AG09309 (cell line): ENCODE measurements at places on chromosomes 5 and 9.

DNA sequence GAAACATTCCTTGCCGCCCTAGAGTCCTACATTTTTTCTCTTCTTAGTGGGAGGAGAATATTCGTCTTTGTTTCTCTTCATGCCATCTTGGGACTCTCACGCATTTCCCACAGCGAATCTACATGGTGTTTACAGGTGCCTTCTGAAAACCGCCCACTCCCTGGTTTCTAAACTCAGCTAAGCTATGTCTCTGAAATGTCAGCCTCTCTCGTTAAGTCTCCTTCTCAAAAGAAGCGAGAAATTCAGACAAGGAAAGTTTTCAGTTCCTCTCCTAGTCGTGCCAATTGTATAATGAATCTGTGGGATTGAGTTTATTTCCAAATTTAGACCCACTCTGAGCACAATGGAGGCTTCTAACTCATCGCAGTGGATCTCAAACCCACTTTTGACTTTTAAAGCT, 186.8 kb upstream of the NFIB start:
- no peak for DNase-seq

DNA sequence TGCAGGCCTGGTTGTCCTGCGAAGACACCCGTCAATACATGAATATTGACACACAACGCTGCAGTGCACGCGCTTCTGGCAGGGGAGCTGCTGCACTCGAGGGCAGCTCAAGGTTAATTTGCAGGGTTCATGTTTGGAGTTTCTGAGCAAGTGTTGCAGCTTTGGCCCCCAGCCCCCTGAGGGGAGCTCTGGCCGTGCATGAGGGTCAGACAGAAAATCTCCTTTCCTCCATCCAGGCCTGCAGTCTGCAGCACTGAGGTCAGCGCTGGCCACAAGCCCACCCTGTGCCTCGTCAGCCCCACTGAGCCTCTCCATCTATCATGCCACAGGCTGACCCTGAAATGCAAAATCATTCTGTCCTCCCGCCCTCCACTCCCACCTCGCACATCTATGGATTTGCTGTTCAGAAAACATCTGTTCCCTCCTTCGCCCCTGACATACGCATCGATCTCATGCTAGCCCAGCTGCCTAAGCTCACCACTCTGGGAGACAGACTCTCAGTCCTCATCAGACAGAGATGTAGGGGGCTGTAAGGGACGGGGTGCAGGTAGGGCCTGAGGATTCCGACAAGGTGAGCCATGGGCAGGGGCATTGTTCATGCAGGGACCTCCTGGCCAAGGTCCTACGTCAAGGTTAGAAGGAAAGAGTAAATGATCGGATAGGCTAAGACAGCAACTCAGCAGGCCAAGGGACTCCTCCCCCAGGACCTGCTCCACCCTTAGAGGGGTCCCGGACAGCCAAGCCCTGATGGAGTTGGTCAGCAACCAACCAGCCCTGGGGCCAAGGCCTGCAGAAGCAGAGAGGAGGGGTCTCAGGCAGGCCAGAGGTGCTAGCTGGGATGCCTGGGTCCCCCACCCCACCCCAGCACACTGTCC, 125.1 kb downstream of the KCNIP1 start:
- DNase-seq: no peak

GRCh38 chr9:94870793-94871558, 144.5 kb downstream of the AOPEP start:
- DNase-seq: peak; percentile 76

- peak; percentile 77 for DNase-seq
Measured at GRCh38 chr9:121860744-121861143, 209.3 kb downstream of the DAB2IP start.

DNA sequence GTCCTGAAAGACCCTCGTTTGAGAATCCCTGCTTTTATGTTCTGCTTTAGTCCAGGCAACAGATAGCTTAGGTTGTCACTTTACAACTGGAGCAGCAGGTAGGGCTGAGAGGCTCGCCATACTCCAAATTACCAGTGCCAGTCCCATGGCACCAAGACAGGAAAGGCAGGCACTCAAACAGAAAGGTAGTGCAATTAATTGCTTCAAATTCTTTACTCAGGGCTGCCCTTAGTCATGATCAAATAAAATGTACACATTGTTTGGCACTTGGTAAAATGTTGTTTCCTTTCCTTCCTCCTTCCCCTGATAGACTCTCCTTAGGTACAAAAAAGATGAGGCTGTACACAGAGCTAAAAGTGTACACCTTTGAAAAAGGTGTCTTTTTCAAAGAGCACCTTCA, 115.8 kb upstream of the CCDC152 start:
- DNase-seq: no peak

GRCh38 chr5:150540615-150541396, 32.9 kb downstream of the NDST1 start:
- DNase-seq: peak; percentile 86

DNA sequence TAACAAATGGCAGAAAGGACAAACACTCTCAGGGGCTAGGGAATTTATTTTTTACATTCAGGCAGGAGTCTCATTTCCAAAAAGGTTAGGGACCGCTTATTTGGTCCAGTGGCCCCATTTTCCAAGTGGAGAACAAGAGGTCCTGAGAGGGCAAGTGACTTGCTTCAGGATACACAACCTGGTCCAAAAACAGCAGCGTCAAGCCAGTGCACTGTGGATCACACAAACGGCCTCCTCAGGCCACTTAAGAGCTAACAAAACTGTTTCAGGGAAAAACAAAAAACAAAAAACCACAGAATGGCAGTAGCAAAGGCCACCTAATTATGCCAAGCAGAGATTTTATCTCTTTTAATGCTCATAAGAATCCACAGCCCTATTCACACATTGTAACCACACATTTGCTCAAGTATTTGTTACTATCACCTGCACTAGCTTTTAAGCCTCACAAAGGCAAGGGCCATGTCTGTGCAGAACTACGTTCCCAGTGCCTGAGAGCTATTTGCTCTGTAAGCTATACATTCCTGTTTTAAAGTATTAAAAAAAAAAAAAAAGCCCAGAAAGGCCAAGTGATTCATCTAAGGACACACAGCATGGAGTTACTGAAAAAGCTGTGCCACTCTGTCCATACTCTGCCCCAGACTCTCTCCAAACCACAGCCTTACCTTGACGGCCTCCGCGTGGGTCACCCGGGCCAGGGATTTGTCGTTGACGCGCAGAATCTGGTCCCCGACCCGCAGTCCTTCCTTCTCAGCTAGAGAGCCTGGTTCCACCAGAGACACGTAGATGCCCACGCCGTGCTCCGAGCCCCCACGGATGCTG, 1.5 kb downstream of the WHRN start:
- DNase-seq: no peak

GRCh38 chr5:62432621-62433064, 20.1 kb downstream of the IPO11 start:
- no peak for DNase-seq

- DNase-seq: no peak
Measured at GRCh38 chr5:83767409-83767992, 46.8 kb upstream of the HAPLN1 start.

- no peak for DNase-seq
Measured at GRCh38 chr9:130667120-130667435, 2.7 kb downstream of the PRDM12 start.

- no peak for DNase-seq
Measured at GRCh38 chr5:100855295-100855694, 47.8 kb downstream of the ST8SIA4 start.

DNA sequence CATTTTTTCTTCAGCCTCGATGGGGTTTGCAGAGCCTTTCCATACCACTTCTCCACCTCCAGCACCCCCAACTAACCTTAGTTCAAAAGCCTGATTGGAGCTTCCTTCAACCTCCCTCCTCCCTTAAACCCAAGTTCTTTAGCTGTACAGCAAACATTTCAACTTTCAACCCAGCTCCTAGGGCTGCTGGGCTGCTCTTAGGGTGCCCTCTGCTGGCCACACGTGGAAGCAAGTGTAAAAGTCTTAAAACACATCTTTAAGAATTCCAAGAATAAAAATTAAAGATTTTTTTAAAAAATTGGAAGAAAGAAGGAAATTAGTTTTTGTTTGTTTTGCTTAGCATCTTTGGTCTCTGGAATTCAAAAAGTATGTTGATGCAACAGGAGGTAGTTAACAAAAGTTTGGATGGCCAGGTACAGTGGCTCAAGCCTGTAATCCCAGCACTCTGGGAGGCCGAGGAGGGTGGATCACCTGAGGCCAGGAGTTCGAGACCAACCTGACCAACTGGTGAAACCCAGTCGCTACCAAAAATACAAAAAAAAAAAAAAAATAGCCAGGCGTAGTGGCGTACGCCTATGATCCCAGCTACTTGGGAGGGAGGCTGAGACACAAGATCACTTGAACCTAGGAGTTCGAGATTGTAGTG, 15.5 kb upstream of the HSD17B3 start:
- no peak for DNase-seq

DNA sequence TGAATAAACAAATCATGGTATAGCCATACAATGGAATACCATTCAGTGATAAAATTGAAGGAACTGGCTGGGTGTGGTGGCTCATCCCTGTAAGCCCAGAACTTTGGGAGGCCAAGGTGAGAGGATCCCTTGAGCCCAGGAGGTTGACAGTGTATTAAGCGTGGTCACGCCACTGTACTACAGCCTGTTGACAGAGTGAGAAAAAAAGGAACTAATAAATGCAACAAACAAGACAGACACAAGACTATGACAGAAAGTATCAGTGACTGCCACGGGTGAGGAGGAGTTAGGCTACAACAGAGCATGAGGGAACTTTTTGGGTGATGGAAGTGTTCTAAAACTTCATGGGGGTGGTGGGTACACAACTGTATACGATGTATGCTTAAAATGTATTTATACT, 2.2 kb downstream of the FNIP1 start:
- no peak for DNase-seq

- DNase-seq: no peak
Measured at GRCh38 chr5:159092332-159092687, 7.4 kb downstream of the EBF1 start.

GRCh38 chr9:91664663-91665062, 241.0 kb upstream of the NFIL3 start:
- DNase-seq: no peak

DNA sequence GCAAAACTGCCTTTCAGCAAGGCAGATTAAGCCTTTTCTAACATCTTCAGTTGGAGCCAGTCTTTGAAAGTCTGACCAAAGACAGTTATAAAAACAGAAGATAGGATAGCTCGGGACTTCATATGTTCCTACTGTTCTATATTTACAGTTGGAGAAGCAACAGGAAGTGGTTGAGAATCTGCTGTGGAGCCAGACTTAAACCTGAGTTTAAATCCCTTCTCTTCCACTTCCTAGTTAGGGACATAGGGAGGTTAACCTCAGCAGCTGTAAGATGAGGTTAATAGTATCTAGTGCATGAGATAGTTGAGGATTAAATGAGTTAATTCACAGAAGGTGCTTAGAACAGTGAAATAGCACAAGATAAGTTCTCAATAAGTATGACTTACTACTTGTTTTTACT, 84.5 kb upstream of the FREM1 start:
- DNase-seq: no peak
